ENCODE measurements at places on chromosomes 1 and 21.

GRCh38 chr21:23401278-23401677, 2206.0 kb downstream of the MRPL39 start:
- no peak for DNase-seq

- no peak for DNase-seq
Measured at GRCh38 chr1:20437640-20438039, 48.4 kb downstream of the CAMK2N1 start.

DNA sequence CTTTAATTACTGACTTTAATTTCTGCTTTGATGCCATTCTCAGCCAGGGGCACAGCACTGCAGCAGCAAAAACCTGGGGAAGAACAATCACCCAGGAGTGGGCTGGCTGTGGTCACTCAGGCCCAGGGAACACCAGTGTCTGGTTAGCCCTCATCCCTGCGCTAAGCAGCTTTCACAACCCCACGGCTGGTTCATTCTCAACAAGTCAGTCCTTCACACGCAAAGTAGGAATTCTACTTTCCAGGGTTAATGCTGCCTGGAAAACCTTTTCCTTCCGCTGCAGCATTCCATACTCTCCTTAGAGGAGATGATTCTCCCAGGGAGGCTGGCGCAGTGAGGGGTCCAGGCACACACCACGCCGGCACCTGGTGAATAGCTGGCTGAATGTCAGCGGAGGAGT, 24.3 kb upstream of the KCNE1 start:
- no peak for DNase-seq

GRCh38 chr1:222095606-222096475, 354.0 kb upstream of the DUSP10 start:
- DNase-seq = peak; percentile 56

- DNase-seq = peak; percentile 26
Measured at GRCh38 chr1:176949033-176949662, 215.4 kb downstream of the ASTN1 start.

- no peak for DNase-seq
Measured at GRCh38 chr21:45802956-45803617, 159.6 kb downstream of the PCBP3 start.

GRCh38 chr1:2504949-2505272, 21.5 kb downstream of the PANK4 start:
- DNase-seq = no peak

DNA sequence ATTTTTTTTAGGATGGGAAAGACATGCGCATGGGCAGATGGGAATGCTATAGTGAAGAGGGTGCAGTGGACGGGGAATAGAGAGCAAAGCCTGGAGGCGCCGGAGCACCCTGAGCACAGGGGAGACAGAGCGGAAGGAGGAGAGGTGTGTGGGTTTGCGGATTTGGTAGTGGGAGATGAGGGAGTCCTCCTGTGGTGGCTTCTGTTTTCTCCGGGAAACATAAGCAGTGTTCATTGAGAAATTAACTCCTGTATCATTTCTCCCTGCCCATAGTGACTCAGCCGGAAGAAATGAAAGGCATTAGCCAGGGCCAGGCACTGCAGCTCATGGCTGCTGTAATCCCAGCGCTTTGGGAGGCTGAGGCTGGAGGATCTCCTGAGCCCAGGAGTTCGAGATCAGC, 4.7 kb upstream of the PTPRF start:
- DNase-seq = no peak

- DNase-seq = no peak
Measured at GRCh38 chr1:21510113-21510493, 880 bp downstream of the ALPL start.

GRCh38 chr1:78061825-78062523, 16.2 kb downstream of the GIPC2 start:
- no peak for DNase-seq

- DNase-seq = no peak
Measured at GRCh38 chr1:205304695-205305070, 16.9 kb downstream of the NUAK2 start.

GRCh38 chr1:224160171-224160682, 22.8 kb upstream of the DEGS1 start:
- DNase-seq = no peak

- DNase-seq = no peak
Measured at GRCh38 chr1:211903490-211904245, 73.1 kb upstream of the LPGAT1 start.

- no peak for DNase-seq
Measured at GRCh38 chr21:45618287-45618686, 25.2 kb upstream of the PCBP3 start.

GRCh38 chr1:161390559-161390858, 22.8 kb upstream of the CFAP126 start:
- DNase-seq = no peak

- peak; percentile 33 for DNase-seq
Measured at GRCh38 chr1:923131-923990, at the start of gene SAMD11. SAMD11 (plus strand) TSS chr1:923923; CDS start chr1:924432, 509 bp downstream.

DNA sequence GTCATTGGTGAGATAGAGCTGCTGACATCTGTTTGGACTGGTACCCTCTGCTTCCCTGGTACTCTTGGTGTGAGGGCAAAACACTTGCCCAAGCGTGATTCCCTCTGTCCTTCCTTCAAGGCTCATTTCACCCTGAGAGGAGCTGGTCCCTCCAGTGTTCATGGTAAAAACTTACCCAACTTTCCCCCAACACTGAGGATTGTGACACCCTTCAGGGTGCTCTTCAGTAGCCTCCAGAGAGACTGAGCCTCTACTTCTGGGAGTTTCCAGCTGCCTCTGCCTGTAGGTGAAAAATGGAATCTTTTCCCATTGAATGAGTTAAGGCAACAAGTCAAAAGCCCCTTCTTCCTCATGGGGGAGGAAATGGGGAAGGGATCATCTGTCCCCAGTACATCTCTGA, 9.6 kb downstream of the CCDC190 start:
- no peak for DNase-seq

DNA sequence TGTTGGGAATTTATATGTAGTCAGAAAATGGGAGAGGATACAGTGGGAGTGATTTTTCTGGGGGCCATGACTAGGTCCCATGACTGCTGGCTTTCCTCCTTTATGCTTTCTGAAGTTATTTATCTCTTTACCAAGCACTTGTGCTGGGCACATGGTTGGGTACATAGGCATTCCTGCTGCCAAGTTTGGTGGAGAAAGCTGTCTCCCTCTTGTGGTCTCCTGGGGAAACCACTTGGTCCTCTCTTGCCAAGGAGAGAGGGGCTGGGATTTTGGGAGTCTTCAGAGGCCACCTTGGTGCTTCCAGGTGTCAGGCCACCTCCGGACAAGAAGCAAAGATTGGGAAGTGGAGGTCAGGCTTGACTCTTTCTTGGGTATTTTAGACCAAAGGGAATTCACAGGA, 120.2 kb upstream of the KCNE2 start:
- peak; percentile 24 for DNase-seq

GRCh38 chr1:228902781-228903433, 167.6 kb downstream of the RHOU start:
- no peak for DNase-seq

- no peak for DNase-seq
Measured at GRCh38 chr1:85894651-85895050, 186.4 kb upstream of the ZNHIT6 start.

DNA sequence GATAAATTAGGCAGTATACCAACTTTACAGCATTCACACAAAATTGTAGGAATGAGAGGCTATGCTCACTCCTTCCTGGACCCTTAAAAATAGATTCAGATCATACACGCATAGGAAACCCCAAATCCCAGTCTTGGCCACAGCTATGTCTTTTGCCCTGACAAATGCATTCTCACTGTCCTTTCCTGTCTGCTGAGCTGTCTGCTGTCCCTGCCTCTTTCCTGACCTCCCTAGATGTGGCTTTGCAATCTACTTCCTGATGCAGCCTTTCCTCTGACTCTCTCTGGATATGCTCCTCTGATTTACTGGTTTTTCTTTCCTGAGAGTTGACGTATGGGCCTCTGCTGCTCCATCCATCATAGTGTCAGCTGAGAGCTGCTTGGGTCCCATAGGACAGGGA, 59.8 kb upstream of the SLC35F3 start:
- no peak for DNase-seq

DNA sequence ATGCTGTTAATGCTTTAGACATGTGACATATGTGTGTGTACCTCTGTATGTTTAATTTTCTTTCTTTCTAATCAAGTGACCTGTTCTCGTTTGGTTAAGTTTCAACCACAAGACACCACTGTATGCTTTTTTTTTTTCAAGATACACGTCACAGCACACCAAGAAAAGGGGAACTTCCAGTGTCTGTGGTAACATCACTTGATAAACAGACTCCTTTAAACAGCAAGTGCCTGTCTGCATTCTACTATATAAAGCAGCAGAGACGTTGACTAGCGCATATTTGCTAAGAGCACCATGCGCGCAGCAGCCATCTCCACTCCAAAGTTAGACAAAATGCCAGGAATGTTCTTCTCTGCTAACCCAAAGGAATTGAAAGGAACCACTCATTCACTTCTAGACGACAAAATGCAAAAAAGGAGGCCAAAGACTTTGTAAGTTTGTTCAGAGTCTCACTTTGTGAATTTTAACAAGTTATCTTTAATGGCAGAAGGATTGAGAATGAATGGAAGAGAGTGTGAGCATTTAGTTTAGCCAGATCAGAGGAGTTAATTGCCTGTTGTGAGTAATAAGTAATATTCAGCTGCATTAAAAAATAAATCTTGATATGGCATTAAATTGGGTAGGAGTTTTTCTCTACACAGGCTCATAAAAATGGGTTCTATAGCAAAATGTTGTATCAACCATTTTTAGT, at the start of gene RGS1:
Gene RGS1 (plus strand): TSS at position 275 of the 691 bp plus-strand sequence. CDS start 20 bp downstream, at position 295.
- peak; percentile 32 for DNase-seq

DNA sequence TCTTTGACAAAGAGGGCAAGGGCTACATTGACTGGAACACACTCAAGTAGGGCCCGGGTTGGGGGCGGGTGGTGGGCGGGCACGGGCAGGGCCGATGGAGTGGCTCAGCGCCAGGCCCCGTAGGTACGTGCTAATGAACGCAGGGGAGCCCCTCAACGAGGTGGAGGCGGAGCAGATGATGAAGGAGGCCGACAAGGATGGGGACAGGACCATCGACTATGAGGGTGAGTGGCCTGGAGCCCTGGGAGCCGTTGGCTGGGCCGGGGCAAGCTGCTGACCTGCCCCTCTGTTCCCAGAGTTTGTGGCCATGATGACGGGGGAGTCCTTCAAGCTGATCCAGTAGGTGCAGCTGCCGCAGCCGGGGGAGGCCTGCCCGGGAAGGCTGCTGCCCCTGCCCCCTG, 1.8 kb downstream of the CALML6 start:
- no peak for DNase-seq

DNA sequence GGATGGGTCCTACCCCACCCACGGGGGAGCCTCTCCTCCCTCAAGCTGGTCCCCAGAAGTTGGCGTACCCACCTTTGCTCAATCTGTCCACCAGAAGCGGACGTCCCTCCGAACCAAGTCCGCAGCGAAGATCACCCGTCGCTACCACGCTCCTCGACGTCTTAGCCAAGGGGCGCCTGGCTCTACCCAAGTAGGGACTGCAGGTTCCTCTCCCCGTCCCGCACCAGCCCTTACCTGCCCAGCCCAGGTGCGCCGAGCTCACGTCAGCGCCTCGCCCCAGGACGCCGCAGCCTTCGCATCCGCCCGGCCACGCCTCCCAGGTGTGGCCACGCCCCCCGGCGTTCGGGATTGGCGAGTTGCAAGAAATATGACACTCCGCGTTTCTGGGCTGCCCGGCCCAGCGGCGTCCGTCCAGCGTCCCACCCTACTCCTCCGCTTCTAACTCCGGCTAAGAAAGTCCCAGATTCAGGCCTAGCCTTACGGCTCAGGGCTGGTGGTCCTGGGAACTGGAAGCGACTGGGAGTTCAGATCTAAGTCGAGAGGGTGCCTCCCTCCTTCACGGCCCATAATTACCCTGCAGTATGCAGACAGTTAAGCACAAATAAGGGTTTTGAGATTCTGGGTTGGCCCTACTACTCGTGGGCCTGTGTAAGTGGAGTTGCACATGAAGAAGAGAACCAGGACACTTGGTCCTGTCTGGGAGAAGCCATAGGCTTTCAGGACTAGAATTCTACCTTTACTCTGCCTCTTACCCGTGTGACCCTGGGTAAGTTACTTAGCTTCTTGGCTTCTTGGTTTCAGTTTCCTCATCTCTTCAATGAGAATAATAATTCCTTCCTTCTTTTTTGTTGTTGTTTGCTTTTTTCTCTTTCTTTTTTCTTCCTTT, at the start of gene IRF6:
Gene IRF6 (minus strand): TSS at position 268 of the 886 bp plus-strand sequence. CDS start 4,729 bp downstream, outside the sequence.
- DNase-seq = peak; percentile 56

DNA sequence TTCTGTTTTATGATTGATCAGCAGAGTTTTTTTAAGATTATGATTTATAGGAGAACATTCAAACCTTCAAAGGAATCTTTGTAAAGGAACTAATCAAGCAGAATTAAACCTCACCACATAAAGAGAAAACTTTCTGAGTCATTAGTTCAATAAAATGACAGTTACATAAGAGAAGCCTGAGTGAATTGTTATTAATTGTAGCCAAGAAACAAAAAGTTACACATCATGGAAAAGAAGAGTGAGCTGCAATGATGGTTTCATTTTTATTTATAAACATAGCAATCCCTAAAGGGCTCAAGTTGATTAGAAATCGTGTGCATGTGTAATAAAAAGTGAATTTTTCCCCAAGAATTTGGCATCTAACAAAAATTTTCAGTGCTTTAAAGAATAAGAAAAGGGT, 731.4 kb downstream of the LTN1 start:
- DNase-seq = no peak

DNA sequence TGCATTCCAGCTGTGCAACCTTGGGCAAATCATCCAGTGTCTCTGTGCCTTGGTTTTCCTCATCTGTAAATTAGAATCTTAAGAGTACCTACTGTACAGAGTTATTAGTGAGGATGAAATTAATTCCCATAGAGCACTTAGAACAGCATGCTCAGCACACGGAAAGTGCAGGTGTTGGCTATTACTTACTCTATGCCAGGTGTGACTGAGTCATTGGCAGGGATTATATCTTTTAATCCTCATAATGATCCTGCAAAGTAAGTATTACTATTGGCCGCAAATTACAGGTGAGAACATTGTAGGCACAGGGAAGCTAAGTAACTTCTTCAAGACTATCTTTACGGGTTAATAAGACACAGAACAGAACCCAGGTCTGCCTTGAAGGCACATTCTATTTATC, 6.3 kb upstream of the UBE2U start:
- no peak for DNase-seq

GRCh38 chr1:175081983-175082382, 14.3 kb downstream of the TNN start:
- no peak for DNase-seq

DNA sequence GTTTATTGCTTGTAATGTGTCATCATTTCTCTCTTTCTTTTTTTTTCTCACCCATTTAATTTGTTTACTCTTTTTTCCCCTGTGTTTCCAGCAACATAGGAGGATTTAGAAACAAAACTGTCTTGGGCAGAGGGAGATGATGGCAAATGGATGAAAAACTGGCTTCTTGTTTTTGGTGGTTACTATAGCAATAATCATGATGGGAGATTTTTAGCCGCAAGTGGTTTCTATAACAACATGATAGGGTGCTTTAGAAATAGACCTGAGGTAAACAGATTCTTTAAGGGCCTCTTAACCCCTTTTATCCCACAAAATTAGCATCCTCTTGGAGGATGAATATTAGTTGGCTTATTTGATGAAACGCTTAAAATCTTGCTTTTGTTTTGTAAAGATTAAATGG, 51.6 kb downstream of the CRB1 start:
- no peak for DNase-seq

GRCh38 chr1:53127546-53127945, 14.9 kb downstream of the SLC1A7 start:
- DNase-seq = no peak

All from stimulated activated CD4-positive, alpha-beta T cell treated with anti-CD3 and anti-CD28 coated beads, Interleukin-1b, Interleukin-23, amount 100 ng/mL, for 48 hours (primary cell).